ENCODE measurements at places on chromosomes 1 and 21.

DNA sequence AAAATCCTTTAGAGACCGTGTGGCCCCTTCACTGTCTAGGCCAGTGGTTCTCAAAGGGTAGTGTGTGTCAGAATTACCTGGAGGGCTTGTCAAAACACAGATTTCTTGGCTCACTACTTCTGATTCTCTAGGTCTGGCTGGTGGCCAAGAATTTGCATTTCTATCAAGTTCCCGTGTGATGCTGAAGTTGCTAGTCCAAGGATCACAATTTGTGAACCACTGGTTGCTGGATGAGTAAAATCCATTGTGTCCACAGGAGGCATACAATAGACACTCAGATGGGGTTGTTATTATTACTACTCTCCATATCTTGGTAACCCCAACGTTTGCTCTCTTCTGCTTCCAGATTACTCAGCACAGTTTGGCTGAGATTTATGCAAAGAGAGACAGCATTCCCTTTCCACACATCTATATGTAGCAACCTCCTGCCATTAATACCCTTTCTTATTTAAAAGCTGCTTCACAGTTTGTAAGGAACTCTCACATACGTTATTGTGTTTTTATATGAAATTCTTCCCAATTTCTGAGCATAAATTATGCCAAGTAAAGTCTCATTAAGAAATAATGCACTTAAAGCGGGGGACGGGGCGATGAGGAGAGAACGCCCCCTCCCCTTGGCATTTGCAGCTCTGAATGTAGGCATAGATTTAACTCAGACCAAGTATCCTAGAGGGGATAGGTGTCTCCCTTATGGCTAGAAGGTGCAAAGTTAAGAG lies 720 bp upstream of the TMCC2 start:
- no peak for DNase-seq

DNA sequence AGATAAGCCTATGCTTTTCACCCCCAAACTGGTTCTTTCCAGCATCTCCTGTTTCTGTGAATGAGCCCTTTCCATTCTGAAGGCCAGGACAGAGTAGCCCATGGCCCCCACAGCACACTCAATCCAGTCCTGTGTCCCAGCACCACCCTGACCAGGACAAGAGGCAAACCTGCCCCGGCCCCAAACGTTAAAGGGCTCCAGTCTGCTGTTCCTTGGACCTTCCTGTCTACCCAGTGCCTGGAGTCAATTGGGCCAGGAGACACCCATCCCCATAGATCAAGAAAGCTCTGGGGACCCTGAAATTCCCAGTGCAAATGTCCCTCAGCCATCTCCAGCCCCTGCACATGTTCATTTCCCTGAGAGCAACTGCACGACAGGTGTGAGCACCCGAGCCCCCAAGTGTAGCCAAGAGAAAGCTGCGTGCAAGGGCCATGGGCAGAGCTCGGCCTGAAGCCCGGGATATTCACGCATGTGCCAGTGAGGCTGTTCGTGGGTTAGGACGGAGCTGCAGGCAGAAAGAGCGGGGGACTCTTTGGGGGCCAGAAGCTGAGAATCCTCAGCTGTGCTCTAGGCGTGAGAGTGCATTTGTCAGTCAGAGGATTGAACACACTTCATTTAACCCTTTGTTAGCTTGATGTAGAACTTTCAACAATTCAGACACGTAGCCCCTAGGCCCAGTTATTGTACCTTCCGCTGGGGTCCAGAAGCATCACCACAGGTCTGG lies 4.2 kb upstream of the RIPK4 start:
- DNase-seq, result no peak

- no peak for DNase-seq
Observed at GRCh38 chr1:225434046-225434445, 6.2 kb upstream of the LBR start.

DNA sequence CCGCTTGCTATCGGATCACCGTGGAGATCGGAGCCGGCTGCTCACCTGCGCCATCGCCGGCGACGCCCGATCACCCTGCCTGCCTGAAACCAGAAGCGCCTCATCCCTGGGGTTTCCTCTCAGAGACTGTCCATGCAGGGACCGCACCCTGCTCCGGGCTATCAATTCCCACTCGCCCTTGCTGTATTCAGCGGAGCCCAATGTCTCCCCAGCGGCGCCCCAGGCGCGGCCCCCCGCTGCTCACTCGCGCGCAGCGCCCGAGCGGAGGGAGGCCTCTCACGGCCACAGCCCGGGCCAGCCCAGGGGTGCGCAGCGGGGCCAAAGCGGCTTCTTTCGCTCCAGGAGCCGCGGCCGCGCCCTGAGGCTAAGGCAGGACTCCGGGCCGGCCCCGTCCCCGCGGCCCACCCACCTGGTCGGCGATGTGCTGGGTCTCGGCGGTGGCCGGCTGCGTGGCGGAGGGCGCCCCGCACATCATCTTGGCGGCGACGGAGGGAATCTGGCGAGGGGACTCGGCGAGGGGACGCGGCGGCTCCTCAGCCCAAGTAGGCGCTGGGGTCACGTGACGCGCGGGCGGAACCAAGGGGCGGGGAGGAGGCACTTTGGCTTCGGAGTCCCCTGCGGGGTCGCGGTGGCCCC lies at the start of gene CSTB:
Gene CSTB (minus strand): TSS at position 514 of the 636 bp plus-strand sequence. CDS start 39 bp downstream, at position 475.
- no peak for DNase-seq

GRCh38 chr1:117783606-117784396 lies 145.6 kb downstream of the GDAP2 start:
- DNase-seq, result no peak

DNA sequence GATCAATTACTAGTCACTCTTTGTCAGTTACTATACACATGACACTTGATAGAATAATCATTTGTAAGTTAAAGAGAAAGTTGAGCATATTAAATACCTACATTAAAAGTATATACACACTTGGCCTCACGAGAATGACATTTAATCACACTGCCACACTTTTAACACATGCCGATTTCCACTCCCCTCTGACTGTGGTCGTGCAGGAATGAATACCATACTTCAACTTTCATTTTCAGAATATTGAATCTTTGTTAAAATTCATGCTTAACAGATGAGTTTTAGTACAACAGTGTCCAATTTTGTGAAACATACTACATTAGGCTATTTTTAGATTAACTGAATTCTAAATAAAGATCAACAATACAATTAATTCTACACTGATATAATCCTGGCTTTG lies 78.2 kb upstream of the SDC3 start:
- no peak for DNase-seq

All from SK-N-MC (cell line).